ENCODE measurements at places on chromosomes 12 and 14. TPM values are rescaled to one million over a fixed set of nuclear protein-coding genes. Genes with fewer than 3 reads are reported as not detected.
A peak's percentile ranks its signal among the peaks of the same experiment; 100 is the strongest.

The C14orf180 gene
- total RNA-seq = 0.29 TPM

The DMAC2L gene
- total RNA-seq = 21.4 TPM

The PTPRO gene
- total RNA-seq = 2.1 TPM

The HOXC9 gene
- 1.1 TPM for total RNA-seq

The PLA2G1B gene
- not detected for total RNA-seq

The PIK3C2G gene
- 2.6 TPM for total RNA-seq

The WIF1 gene
- total RNA-seq = 20.7 TPM

The RTL1 gene
- 8.8 TPM for total RNA-seq

The CAPS2 gene
- total RNA-seq = 19.7 TPM

GRCh38 chr12:16562435-16562834 is 43.5 kb downstream of the LMO3 start:
- no peak overlapping the region for H3K4me3 ChIP-seq
- H3K27me3 ChIP-seq = peaks cover 11% of the 10 kb centered on the region
- H3K4me1 ChIP-seq = peaks cover 2% of the 10 kb centered on the region
- no peak overlapping the region for H3K27ac ChIP-seq

GRCh38 chr12:51108136-51108535 is 24.7 kb upstream of the CSRNP2 start:
- no peaks in the 10 kb centered on the region for H3K4me1 ChIP-seq
- peaks cover 46% of the 10 kb centered on the region for H3K36me3 ChIP-seq
- no peak overlapping the region for H3K27ac ChIP-seq

- peaks cover 55% of the 10 kb centered on the region for H3K4me1 ChIP-seq
- DNase-seq = no peak
- peaks cover 27% of the 10 kb centered on the region for H3K36me3 ChIP-seq
- no peaks in the 10 kb centered on the region for H3K27me3 ChIP-seq
- peak overlapping the region; percentile 68 for H3K27ac ChIP-seq
- no peak overlapping the region for H3K4me3 ChIP-seq
Measured at GRCh38 chr12:124152731-124153130, 142.2 kb upstream of the RFLNA start.

- no peaks in the 10 kb centered on the region for H3K27me3 ChIP-seq
- no peaks in the 10 kb centered on the region for H3K4me1 ChIP-seq
- peaks cover 15% of the 10 kb centered on the region for H3K36me3 ChIP-seq
- no peak overlapping the region for H3K4me3 ChIP-seq
- DNase-seq = no peak
Measured at GRCh38 chr14:93266127-93266526, 59.1 kb downstream of the UBR7 start.

DNA sequence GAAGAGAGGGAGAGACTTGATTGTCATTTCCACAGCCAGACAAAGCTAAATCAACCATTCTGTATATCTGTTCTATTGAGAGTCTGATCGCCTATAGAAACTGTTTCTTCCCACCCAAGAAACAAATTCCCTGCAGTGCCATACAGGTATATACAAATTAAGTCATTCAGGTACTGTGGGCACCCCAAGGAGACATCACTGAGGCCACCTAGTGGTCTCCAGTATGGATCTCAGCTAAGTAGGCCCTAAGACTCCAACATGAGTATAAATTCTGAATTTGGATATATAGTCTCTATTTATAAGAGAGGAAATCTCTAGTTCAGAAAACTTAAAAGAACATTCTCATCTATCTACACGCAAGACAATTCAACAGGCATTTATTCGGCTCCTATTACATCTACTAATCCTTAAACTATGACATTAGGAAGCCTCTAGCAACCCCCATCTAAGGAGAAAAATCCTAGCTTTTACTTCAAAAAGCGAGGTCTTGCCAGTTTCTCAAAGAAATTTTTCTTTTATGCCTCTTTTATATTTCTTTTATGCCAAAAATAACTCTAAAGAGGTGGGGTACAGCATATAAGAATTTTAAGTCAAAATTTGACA is 62.6 kb downstream of the DCAF5 start:
- no peak overlapping the region for H3K27ac ChIP-seq
- H3K4me3 ChIP-seq = no peak overlapping the region
- peaks cover 21% of the 10 kb centered on the region for H3K4me1 ChIP-seq
- no peak for DNase-seq

GRCh38 chr12:44317651-44318126 is 481.8 kb downstream of the TMEM117 start:
- peaks cover 6% of the 10 kb centered on the region for H3K4me1 ChIP-seq
- peaks cover 7% of the 10 kb centered on the region for H3K36me3 ChIP-seq
- DNase-seq = no peak
- H3K27me3 ChIP-seq = no peaks in the 10 kb centered on the region
- no peak overlapping the region for H3K27ac ChIP-seq
- H3K4me3 ChIP-seq = no peak overlapping the region

DNA sequence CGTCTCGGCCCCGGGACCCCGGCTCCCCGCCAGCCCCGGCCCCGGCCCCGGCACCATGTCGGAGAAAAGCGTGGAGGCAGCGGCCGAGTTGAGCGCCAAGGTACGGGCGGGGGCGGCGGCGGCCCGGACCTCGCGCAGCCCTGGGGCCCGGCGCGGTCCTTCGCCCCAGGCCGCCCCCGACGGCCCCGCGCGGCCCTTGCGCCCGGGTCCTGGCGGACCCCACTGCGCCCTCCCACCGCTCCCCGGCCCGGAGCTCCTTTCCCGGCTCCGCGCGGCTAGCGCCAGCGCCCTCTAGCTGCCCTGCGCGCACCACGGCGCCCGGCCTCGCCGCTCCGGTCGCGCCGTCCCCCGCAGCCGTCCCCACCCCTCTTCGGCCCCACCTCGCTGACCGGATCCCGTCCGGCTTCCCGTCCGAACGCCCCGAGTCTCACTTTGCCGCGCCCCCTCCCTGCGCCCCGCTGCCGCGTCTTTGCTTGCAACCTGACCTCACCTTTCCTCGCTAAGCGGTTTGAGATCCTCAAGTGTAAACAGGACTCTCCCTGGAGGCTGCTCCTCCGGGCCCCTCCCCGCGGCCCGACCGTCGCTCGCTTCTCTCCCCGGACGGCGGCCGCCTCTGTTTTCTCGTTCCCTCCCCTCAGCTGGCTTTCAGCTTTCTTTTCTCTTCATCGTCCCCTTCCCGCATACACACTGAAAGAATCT is 637 bp downstream of the PTMS start:
- peaks cover 4% of the 10 kb centered on the region for H3K27me3 ChIP-seq
- H3K4me3 ChIP-seq = peak overlapping the region; percentile 92
- H3K36me3 ChIP-seq = peaks cover 10% of the 10 kb centered on the region
- DNase-seq = peak; percentile 61

GRCh38 chr12:25236190-25236589 is 14.5 kb downstream of the KRAS start:
- peaks cover 2% of the 10 kb centered on the region for H3K4me1 ChIP-seq
- no peak overlapping the region for H3K27ac ChIP-seq
- no peaks in the 10 kb centered on the region for H3K27me3 ChIP-seq

GRCh38 chr12:110565894-110566871 is 16.9 kb downstream of the PPTC7 start:
- no peaks in the 10 kb centered on the region for H3K27me3 ChIP-seq
- DNase-seq = no peak
- H3K4me1 ChIP-seq = peaks cover 26% of the 10 kb centered on the region
- H3K27ac ChIP-seq = peak overlapping the region; percentile 43
- H3K36me3 ChIP-seq = peaks cover 10% of the 10 kb centered on the region
- no peak overlapping the region for H3K4me3 ChIP-seq

DNA sequence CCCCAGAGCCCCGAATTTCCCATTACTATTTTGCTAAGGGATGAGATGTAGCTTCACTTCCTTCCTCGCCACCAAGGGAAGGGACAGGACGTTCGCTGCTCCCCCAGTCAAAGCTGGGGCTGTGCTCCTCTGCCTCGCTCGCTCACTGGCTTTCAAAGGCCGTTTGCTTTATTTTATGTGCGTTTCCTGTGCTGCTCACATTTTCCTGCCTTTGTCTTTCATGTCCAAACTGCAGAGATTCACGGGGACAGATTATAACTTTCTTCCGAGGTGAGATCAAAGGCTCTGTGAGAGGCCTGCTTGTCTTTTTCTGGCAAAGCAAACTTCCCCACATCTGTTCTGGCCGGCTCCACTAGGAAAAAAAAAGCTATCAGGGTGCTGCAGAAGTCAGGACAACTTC is 76.0 kb upstream of the FZD10 start:
- H3K27me3 ChIP-seq = peaks cover 30% of the 10 kb centered on the region
- DNase-seq = no peak
- no peaks in the 10 kb centered on the region for H3K36me3 ChIP-seq
- H3K4me1 ChIP-seq = peaks cover 21% of the 10 kb centered on the region
- H3K27ac ChIP-seq = peak overlapping the region; percentile 80
- H3K4me3 ChIP-seq = peak overlapping the region; percentile 2

- no peaks in the 10 kb centered on the region for H3K36me3 ChIP-seq
- no peaks in the 10 kb centered on the region for H3K27me3 ChIP-seq
- peaks cover 13% of the 10 kb centered on the region for H3K4me1 ChIP-seq
- DNase-seq = peak; percentile 41
Measured at GRCh38 chr14:34665785-34666435, 36.0 kb upstream of the SNX6 start.

GRCh38 chr12:30138483-30138882 is 354.7 kb upstream of the TMTC1 start:
- no peaks in the 10 kb centered on the region for H3K27me3 ChIP-seq
- no peak overlapping the region for H3K27ac ChIP-seq
- no peaks in the 10 kb centered on the region for H3K36me3 ChIP-seq
- no peak overlapping the region for H3K4me3 ChIP-seq
- no peak for DNase-seq

DNA sequence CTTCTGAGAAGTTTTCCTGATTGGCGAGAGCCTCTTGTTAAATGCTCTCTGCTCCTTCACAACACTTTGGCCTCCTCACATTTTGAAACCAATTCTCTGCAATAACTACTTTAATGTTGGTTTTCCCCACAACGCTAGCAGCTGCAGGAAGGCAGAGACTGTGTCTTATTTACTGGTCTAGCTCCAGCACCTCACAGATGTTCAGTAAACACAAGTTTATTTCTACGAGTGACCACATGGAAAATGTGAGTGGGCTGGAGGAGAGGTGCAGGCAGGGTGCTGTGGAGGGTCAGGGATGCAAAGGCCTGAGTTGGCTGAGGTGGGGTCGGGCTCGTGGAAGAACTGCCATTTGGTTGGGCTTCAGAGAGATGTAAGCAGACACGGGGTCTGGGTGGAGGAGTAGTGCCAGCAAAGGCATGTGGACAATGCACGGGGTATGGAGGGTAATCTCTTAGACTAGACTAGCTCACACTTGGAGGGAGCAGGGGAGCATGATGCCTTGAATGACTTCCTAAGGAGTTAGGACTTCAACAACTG is 117.4 kb upstream of the RTL1 start:
- no peaks in the 10 kb centered on the region for H3K36me3 ChIP-seq
- no peak overlapping the region for H3K27ac ChIP-seq
- H3K4me3 ChIP-seq = no peak overlapping the region
- H3K27me3 ChIP-seq = peaks cover 4% of the 10 kb centered on the region

GRCh38 chr12:41709463-41710285 is 435.0 kb downstream of the GXYLT1 start:
- H3K27ac ChIP-seq = no peak overlapping the region
- H3K4me3 ChIP-seq = no peak overlapping the region
- DNase-seq = no peak
- H3K36me3 ChIP-seq = no peaks in the 10 kb centered on the region
- H3K27me3 ChIP-seq = no peaks in the 10 kb centered on the region

DNA sequence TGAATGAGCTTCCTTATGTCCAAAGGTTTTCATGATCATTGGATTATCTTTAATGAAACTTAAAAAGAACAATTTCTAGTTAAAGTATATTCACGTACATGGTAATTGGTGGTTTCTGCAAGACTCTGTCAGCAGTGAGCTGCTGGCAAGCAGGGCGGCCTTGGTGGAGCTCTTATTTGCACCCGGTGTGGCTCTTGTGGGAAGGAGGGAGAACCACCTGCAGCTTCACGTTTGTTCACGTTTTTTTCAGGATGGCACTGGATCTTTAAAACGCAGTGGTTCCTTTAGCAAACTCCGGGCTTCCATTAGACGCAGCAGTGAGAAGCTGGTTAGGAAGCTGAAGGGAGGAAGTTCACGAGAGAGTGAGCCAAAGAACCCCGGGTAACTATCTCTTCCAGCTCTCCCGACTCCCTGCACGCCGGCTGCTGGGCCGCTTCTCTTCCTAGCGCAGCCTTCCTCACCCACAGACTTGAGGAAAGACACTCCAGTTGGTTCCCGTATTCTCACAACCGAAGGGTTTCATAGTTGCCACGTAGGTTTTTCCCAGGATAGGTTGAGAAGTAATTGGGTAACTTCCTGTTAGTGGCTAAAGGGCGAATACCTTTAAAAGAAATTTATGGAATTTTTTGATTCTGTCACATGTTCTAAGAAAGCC is 28.3 kb downstream of the XRCC3 start:
- DNase-seq = no peak
- H3K4me3 ChIP-seq = no peak overlapping the region

DNA sequence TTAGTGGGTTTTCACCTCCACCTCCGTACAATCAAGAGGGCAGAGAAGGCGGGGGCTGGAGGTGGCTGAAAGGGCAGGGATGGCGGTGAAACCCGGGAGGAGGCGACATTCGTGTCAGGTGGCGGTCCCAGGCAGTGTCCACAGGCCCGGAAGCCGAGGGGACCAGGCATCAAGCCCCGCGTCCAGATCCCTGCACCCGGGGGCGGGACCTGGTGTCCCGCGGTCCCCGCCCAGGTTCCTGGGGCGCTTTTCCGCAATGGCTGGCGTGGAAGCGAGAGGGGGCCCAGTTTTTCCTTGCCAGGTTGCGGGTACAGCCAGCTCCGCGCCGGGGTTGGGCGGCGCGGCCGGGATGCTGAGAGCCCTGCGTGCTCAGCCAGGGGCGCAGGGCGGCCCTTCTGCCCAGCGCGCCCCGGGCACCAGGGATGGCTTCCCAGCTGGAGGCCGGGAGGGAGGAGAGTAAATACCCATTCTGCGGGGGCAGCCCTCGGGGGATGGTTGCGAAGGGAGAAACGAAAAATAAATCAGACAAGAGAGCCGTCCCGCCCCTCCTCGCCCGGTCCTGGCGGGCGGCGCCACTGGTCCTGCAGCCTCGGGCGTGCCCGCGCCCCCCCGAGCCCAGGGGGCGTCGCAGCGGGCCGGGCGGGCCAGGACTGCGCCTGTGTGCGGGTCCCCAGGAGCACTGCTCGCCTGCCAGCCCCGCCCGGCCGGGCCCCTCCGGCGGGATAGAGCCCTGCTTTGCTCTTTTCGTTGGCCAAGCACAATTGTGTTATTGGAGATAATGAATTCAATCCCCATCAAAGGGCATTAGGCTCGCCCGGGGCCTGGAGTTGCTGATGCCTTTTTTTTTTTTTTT is 11.5 kb downstream of the FOXA1 start:
- no peak overlapping the region for H3K27ac ChIP-seq
- H3K4me3 ChIP-seq = peak overlapping the region; percentile 55
- no peaks in the 10 kb centered on the region for H3K36me3 ChIP-seq
- H3K27me3 ChIP-seq = peaks cover 87% of the 10 kb centered on the region
- peaks cover 14% of the 10 kb centered on the region for H3K4me1 ChIP-seq

- no peaks in the 10 kb centered on the region for H3K36me3 ChIP-seq
- H3K27me3 ChIP-seq = peaks cover 8% of the 10 kb centered on the region
- no peak overlapping the region for H3K27ac ChIP-seq
Measured at GRCh38 chr14:88748288-88748687, 44.5 kb downstream of the EML5 start.

Data from mesothelial cell of epicardium (in vitro differentiated cells).